NCI-H1417 treated with DMSO at 0.1 percent for 48 hours (cell line): ENCODE measurements at places on chromosomes 7 and 10.

GRCh38 chr7:127208351-127208750 lies 44.4 kb downstream of the GRM8 start:
- no peak for DNase-seq

- no peak for DNase-seq
Observed at GRCh38 chr10:116183733-116184511, 89.1 kb downstream of the GFRA1 start.

DNA sequence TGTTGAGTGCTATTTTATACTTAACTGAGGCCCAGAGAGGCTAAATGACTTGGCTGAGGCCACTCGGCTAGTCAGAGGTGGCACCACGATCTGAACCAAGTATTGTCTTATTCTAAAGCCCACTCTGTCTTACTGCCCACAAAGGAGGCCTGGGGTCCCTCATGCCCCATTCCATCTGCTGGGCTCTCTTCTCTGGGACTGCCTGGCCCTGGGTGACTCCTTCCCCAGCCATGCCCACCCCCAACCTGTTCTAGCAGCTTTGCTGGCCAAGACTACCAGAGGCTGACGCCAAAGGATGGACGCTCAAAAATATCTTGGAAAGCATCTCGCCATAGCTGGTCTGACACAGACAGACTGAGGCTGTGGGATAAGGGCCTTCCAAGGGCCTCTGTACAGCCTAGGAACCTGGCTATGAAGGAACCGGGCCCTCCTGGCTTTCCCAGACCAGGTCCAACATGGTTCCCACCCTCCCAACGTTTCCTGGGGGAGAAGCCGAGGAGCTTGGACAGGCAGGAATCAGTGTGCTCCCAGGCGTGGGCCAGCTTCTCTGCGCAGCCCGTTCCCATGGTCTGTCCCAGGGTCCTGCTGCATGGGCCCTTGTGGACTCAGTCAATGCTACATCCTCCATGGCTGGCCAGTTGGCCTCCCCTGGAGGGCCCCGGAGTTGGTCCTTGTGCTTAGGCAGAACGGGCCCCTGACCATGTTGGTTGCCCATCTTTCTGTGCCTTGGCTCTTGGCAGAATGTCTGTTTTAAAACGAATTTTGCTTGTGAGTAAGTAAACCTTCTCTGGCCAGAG lies 11.7 kb downstream of the HSPA12A start:
- no peak for DNase-seq

- DNase-seq, result no peak
Observed at GRCh38 chr10:119391440-119392251, 150.9 kb downstream of the RGS10 start.

DNA sequence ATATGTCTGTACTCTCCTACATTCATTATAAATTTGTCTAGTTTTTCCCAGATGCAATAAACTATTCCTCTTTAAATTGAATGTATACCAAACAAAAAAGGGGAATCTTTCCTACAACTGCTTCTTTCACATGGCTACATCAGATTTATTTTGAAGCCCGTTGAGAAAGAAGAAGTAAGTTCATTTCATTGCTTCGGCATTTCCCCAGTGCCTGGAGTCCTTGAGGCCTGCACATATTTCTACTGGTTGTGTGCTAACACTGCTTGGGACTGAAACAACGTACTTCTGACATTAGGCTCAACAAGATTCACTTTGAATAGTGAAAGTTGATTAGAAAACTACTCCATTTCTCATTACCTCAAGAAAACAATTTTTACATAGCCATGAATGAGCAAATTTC lies 201.7 kb downstream of the PHF14 start:
- DNase-seq, result no peak

GRCh38 chr7:70654979-70655378 lies 477.0 kb upstream of the GALNT17 start:
- no peak for DNase-seq

GRCh38 chr7:99005776-99006175 lies 127.4 kb downstream of the TRRAP start:
- no peak for DNase-seq
